ENCODE measurements at places on chromosomes 16 and 17. TPM values are rescaled to one million over a fixed set of nuclear protein-coding genes. Genes with fewer than 3 reads are reported as not detected.

GRCh38 chr16:23382279-23382678 is 70.7 kb downstream of the COG7 start:
- DNase-seq, result no peak
- no peaks in the 10 kb centered on the region for H3K27me3 ChIP-seq
- H3K27ac ChIP-seq, result no peak overlapping the region
- H3K36me3 ChIP-seq, result no peaks in the 10 kb centered on the region

The GDPD3 gene
- total RNA-seq, result 3.8 TPM

The SNX20 gene
- not detected for total RNA-seq

DNA sequence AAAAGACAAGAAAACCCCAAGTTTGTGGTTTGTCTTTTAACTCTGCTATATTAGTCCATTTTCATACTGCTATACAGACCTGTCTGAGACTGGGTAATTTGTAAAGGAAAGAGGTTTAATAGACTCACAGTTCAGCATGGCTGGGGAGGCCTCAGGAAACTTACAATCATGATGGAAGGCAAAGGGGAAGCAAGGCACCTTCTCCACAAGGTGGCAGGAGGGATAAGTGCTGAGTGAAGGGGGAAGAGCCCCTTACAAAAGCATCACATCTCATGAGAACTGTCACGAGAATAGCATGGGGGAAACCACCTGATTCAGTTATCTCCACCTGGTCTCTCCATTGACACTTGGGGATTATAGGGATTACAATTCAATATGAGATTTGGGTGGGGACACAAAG is 13.5 kb upstream of the ADAM11 start:
- DNase-seq, result no peak
- H3K4me1 ChIP-seq, result no peaks in the 10 kb centered on the region
- H3K36me3 ChIP-seq, result peaks cover 16% of the 10 kb centered on the region
- no peak overlapping the region for H3K27ac ChIP-seq
- H3K27me3 ChIP-seq, result no peaks in the 10 kb centered on the region

DNA sequence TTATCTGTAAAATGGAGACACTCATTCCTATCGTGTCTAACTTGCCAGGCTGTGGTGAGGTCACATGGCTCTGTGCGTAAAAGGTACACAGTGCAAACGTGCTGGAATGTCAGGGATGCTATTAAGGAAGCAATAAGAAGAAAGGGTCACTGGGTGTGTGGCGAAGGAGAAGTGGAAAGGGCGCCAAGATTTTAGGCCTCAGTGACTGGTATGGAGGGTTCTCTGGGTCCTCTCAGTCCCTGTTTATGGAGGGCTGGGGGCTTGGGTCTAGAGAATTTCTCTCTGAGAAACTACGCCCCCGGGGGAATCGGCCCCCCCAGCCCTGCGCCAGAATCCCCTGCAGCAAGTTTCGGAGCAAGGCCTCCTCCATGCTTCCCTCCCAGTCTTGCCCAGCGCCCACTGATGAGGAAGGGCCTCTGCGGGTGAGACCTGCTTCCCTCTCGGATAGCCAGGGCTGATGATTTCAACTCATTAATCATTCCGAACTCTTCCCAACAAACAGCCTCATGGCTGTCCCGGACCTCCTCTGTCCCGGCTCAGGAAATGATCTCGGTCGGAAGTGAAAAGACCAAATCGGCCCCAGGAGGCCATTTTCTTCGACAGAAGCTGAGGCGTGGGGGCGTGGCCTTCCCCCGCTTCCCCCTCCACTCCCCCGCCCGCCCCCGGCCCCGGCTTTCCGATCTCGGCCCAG is 1.2 kb upstream of the HEXIM1 start:
- H3K36me3 ChIP-seq, result peaks cover 3% of the 10 kb centered on the region
- H3K4me1 ChIP-seq, result peaks cover 2% of the 10 kb centered on the region
- H3K4me3 ChIP-seq, result peak overlapping the region; percentile 99
- H3K27ac ChIP-seq, result peak overlapping the region; percentile 92
- peak; percentile 24 for DNase-seq

The TPSD1 gene
- not detected for total RNA-seq

GRCh38 chr17:36576793-36577192 is 14.9 kb upstream of the DHRS11 start:
- no peak for DNase-seq
- H3K4me3 ChIP-seq, result no peak overlapping the region
- peaks cover 38% of the 10 kb centered on the region for H3K36me3 ChIP-seq

The TP53TG3E gene
- total RNA-seq, result not detected

DNA sequence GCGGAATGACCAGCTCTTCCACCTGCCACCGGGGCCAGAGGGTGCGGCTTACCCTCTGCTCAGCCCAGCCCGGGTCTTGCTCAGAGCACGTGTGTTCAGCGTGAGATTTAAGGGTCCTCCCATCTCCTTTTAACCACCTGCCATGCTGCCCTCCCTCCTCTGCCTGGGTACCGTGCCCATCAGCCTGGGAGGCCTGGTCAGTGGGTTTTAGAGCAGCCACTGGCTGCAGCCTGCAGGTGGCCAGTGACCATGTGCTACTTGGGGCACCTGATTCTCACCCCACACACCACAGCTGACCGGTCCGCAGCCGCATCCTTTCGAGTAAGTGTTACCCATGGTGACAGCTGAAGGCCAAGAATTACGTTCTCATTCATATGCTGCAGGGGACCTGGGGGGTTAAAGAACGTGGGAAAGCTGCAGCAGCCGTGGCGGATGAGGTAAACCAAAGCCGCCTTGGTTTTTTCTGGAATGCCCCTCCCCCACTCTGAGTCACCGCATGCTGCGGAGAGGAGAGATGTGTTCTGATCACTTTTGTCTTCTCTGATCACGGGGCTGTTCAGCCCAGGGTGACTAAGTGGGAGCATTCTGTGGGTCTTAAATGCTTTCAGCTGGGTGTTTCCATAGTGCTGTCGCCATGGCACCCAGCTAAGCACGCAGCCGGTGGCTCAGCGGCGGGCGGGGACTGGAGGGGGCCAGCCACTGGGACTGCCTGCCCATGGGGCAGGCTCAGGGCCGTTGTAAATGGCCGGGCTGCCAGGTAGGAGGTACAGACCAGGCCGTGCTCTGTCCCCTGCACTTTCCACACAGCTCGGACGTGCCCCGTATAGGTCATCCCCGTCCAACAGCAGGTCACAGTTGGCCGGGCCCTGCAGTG is 59.8 kb downstream of the BAIAP2 start:
- H3K27me3 ChIP-seq, result no peaks in the 10 kb centered on the region
- no peaks in the 10 kb centered on the region for H3K4me1 ChIP-seq
- no peak overlapping the region for H3K4me3 ChIP-seq
- no peak overlapping the region for H3K27ac ChIP-seq
- no peaks in the 10 kb centered on the region for H3K36me3 ChIP-seq

DNA sequence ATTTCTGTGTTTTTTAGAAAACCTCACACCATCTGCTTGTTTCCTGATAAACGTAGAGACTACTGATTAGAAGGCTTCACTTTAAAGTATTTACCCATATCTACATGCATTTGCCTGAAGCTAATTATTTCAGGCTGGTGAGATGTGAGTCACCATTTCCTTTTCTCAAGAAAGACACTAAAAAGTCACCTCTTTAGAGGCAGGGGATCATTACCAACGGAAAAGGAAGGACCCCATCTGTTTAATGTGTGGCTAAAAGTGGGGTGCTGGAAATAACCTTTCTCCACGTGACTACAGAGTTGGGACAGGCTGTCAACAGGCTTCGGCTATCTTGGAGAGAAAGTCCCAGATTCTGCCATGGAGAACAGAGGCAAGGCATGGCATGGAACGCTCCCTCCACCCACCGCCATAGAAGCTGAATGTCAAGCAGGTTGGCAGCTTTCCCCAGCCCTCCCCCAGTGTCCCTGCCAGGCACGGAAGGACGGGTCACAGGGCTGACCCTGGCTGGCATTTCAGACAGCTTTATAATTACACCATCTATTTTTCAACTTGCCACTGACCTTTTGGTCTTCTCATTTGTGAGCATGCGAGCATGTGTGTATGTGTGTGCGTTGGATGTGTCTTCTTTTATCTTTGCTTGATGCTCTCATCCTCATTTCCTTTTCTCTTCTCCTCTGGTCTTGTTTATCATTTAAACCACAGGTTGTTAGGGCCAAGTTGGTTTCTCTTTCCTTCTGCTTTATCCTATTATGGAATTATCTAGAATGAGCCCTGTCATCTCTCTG is 157.0 kb downstream of the CPPED1 start:
- no peaks in the 10 kb centered on the region for H3K4me1 ChIP-seq
- no peak overlapping the region for H3K4me3 ChIP-seq
- no peak overlapping the region for H3K27ac ChIP-seq
- no peaks in the 10 kb centered on the region for H3K36me3 ChIP-seq

GRCh38 chr16:60073376-60073775 is 1339.3 kb upstream of the GOT2 start:
- DNase-seq, result no peak
- no peaks in the 10 kb centered on the region for H3K36me3 ChIP-seq
- no peak overlapping the region for H3K4me3 ChIP-seq
- no peak overlapping the region for H3K27ac ChIP-seq
- H3K27me3 ChIP-seq, result no peaks in the 10 kb centered on the region

The ERBB2 gene
- total RNA-seq, result 217 TPM

The SEC14L1 gene
- 58.6 TPM for total RNA-seq

The SLC38A8 gene
- not detected for total RNA-seq

DNA sequence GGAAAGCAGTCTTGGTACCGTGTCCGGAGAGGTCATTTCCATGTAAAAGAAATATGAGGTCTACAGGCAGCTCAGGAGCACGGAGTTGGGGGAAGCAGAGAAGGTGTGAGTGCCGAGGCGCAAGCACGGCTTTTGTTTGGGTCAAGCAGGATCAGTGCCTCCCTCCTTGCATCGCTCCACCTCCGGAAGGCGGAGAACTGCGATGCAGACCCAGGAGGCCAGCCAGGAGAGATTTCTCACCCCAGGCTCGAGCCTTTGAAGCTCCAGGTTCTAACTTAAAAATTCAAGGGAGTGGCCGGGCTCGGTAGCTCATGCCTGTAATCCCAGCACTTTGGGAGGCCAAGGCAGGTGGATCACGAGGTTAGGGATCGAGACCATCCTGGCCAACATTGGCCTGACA is 25.0 kb downstream of the NAA60 start:
- H3K27me3 ChIP-seq, result no peaks in the 10 kb centered on the region
- H3K4me1 ChIP-seq, result no peaks in the 10 kb centered on the region
- peak; percentile 64 for DNase-seq
- peaks cover 15% of the 10 kb centered on the region for H3K36me3 ChIP-seq
- no peak overlapping the region for H3K27ac ChIP-seq
- no peak overlapping the region for H3K4me3 ChIP-seq

The MPV17L gene
- 5.6 TPM for total RNA-seq

DNA sequence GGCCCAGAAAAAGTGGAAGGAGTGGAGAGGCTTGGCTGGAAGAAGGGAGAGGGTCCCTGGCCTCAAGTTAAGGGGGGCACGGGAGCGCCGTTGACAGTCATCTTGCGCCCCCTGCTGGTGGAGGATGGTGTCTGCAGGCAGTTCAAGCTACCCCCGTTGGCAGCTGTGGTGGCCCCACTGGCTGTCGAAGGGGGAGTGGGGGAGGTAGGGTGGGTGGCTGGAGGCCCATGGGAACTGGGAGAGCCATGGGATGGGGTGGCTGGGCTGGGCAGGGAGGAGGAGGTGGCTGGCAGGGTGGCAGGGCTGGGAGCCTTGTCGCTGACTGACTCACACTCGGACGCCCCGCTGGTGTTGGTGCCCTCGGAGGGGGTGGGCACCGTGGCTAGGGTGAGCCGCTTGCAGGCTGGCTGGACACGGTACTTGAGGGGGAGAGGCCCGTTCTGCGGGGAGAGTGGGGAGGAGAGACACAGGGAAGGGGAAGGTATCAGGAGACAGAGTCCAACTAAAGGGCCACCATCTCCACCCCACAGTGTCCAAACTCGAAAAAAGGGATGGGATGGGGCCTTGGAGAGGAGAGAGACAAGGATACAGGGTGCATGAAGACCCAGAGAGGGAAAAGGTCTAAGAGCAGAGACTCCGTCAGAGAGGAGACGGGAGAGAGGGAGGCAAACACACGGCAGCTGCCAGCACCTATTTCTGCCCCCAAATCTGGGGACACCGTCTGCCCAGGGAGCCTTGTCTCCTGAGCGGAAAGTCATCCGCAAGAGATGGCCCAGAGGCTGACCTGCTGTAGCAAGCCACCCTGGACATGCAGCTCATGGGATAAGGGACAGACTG is 5.2 kb downstream of the CISD3 start:
- no peak overlapping the region for H3K27ac ChIP-seq
- H3K4me1 ChIP-seq, result peaks cover 2% of the 10 kb centered on the region
- no peak overlapping the region for H3K4me3 ChIP-seq
- H3K27me3 ChIP-seq, result no peaks in the 10 kb centered on the region

- H3K4me3 ChIP-seq, result no peak overlapping the region
- peak; percentile 85 for DNase-seq
- H3K27me3 ChIP-seq, result no peaks in the 10 kb centered on the region
Measured at GRCh38 chr17:20121359-20122253, 112.4 kb downstream of the SPECC1 start.

DNA sequence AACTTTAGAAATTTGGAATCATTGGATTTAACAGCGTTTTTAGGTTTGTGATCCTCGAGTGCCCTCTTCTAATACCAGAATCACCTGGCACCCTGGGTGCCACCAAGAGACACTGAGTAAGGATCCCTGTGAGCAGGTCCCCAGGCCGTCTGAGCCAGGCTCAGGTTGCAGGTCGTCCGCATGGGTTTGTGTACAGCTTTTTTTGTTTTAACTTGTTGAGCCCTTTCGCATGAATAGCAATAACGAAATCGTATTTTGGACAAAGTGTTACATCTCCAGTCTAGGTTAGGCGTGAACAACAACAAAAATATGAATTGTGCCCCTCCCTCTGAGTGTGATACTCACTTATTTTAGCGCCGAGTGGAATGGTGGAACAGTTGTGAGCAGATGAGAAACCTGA is 10.9 kb downstream of the USP10 start:
- H3K27me3 ChIP-seq, result no peaks in the 10 kb centered on the region
- no peaks in the 10 kb centered on the region for H3K36me3 ChIP-seq
- H3K27ac ChIP-seq, result no peak overlapping the region
- peaks cover 2% of the 10 kb centered on the region for H3K4me1 ChIP-seq
- DNase-seq, result no peak

DNA sequence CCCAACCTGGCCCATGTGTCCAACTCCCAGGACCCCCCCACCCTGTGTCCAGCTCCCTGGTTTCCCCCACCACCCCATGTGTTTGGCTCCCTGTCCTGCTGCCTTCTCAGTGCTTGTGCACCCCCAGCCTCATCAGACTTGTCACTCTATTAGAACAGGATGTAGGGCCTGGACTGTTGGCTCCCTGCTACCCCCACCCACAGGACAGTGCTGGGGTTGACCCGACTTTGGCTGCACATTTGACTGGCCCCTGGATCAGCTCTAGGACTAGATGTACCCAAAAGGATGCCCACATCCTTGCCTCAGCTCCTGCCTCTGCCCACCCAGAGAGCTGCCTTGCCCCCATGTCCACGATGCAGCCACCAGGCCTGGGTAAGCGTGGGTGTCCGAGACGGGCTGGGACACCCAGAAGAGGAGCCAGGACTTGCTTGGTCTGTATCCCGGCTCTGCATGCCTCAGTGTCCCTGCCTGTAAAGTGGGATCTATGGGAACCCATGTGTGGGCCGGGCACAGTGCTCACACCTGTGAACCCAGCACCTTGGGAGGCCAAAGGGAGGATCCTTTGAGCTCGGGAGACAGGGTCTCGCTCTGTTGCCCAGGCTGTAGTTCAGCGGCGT is 1.5 kb upstream of the CCDC57 start:
- no peak for DNase-seq
- no peaks in the 10 kb centered on the region for H3K36me3 ChIP-seq
- H3K4me3 ChIP-seq, result peak overlapping the region; percentile 68
- H3K27me3 ChIP-seq, result peaks cover 4% of the 10 kb centered on the region

- H3K4me3 ChIP-seq, result no peak overlapping the region
- H3K36me3 ChIP-seq, result peaks cover 29% of the 10 kb centered on the region
- peak; percentile 58 for DNase-seq
- H3K4me1 ChIP-seq, result 0 out of 2 replicates have a peak, but pooled peaks cover 3% of the 10 kb centered on the region
- H3K27ac ChIP-seq, result no peak overlapping the region
Measured at GRCh38 chr17:35726127-35726952, 5.1 kb upstream of the RASL10B start.
